ENCODE measurements at places on chromosomes 4 and X.

GRCh38 chr4:123402121-123402465 lies 5.5 kb downstream of the SPRY1 start:
- DNase-seq: no peak

GRCh38 chr4:44848466-44848865 lies 122.1 kb upstream of the GNPDA2 start:
- no peak for DNase-seq

GRCh38 chr4:186554539-186554913 lies 841 bp downstream of the MTNR1A start:
- no peak for DNase-seq

DNA sequence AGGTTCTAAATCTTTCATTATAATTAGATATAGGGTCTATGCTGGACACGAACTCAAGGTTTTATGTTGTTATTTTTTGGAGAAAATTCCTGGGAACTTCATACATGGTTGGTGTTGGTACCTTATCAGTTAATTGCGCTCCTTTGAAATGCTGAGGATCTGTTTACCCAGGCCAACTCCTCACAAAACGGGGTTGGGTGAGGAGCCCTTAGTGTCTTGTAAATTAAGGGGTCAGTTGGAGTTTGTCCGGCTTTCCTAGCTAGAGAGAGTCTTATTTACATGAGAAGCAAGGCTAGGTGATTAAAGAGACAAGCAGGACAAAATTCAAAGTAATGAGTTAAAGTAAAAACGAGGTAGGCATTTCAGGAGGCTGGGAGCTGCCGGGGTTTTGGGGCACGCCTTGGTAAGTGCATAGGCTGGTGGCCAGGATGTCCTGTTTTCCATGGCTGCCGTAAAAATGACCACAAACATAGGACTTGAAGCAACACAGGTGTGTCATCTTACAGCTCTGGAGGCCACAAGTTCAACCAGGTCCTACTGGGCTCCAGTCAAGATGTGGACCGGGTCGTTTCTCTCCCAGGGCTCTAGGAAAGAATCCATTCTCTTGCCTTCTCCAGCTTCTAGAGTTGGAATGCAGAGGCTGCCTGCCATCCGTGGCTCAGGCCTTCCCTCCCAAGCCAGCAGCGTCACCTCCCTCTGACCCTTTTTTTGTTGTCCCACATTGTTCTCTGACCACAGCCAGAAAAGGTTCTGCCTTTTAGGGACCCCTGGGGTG lies 19.8 kb downstream of the PSAPL1 start:
- peak; percentile 17 for DNase-seq

GRCh38 chrX:121831601-121832000 lies 784.2 kb downstream of the GLUD2 start:
- no peak for DNase-seq

DNA sequence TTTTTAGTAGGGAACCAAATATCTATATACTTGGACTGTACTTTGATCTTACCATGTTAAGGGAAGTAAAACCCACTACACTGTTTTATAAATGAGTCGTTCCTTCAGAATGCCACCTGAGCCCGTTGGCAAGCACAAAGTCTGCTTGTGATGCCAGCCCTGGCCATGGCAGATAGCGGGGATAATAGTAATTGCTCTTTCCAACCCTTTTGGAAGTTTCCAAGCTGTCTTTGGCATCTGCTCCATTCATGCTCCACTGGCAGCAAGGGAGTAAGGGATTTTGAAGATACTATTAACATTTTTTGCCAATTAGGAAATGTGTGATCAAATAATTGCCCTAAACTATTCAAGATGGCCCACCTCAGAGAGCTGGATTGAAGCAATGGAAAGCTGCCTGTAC lies 689.2 kb upstream of the SLIT2 start:
- no peak for DNase-seq

DNA sequence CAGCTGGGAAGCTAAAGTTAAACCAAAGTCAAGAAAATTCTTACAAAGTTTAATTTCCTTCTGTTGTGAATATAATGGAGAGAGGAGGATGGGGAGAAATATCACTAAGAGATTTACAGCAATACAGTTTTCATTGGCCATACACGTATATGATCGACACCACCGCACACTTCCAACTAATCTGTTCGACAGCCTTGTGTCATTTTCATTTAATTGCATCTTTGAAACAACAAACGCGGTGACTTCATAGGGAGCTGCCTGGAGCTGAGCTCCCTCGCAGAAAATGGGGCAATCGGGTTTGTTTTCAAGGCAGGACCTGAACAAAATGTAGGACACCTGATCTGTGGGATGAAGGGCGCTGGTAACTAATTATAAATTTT lies 1.3 kb downstream of the PTPN13 start:
- DNase-seq: no peak

GRCh38 chrX:78092296-78092695 lies 11.8 kb upstream of the PGK1 start:
- no peak for DNase-seq

DNA sequence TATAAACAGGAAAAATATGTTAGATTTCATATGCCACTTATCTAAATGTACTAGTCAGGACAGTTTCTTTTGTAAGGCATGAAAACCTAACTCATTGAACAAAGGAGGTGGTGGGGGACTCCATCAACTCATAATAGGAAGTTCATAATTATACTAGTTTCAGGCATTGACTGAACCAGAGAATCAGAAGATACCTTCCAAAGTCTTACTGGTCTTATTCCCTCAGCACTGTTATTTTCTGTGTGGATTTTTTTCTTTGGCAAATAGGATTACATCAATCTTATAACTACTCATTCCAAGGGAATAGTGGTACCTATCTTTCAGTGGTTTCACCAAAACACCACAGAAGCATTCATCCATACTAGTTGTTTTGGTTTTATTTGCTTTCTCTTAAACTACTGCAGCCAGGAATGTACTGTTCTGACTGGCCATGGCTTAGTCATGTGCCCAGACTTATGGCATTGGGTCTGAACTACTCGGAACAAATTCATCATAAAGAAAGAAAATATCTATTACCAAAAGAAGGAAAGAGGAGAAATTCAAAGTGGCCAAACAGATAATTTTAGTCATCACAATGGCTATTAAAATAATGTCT lies 273.9 kb downstream of the ARAP2 start:
- no peak for DNase-seq

DNA sequence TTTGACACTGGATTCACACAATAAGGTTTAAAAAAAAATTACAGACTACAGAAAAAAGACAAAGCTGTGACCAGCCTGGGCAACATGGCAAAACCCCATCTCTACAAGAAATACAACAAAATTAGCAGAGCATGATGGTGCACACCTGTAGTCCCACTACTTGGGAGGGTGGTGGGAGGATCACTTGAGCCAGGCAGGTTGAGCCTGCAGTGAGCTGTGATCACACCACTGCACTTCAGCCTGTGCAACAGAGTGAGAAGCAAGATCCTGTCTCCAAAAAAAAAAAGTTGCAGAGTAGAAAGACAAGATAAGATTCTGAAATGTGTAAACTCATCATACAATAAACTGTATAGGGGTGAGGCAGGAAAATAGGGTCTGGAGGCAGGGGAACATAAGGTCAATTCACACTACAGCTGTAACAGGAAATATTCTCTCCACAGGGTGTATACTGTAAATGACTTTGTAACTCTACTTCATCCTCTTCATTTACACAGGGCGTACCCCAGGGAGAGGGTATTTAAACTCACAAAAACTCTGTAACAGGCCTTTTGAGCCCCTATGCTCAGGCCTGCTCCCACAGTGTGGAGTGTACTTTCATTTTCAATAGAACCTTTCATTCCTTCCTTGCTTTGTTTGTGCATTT lies 112.6 kb upstream of the MAPK10 start:
- no peak for DNase-seq

DNA sequence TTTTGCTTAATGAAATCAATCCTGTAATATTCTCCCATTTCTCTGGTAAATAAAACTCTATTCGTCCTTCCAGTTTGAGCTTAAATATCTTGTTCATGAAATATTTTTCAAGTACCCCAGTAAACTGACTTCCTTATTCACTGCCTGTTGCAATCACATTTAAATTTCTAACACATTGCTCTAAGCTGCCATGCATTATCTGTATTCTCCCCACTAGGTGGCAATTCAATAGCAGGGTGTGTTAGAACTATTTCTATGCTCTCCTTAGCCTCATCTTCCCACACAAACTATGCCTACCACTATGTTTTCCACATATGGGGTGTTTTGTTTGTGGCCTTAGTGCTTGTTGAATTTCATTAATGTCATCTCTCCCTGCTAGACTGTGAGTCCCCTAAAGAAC lies 377.1 kb upstream of the HS3ST1 start:
- DNase-seq: no peak

GRCh38 chr4:31442236-31442635 lies 722.1 kb downstream of the PCDH7 start:
- no peak for DNase-seq

GRCh38 chrX:79065696-79066095 lies 78.8 kb upstream of the GPR174 start:
- DNase-seq: no peak

DNA sequence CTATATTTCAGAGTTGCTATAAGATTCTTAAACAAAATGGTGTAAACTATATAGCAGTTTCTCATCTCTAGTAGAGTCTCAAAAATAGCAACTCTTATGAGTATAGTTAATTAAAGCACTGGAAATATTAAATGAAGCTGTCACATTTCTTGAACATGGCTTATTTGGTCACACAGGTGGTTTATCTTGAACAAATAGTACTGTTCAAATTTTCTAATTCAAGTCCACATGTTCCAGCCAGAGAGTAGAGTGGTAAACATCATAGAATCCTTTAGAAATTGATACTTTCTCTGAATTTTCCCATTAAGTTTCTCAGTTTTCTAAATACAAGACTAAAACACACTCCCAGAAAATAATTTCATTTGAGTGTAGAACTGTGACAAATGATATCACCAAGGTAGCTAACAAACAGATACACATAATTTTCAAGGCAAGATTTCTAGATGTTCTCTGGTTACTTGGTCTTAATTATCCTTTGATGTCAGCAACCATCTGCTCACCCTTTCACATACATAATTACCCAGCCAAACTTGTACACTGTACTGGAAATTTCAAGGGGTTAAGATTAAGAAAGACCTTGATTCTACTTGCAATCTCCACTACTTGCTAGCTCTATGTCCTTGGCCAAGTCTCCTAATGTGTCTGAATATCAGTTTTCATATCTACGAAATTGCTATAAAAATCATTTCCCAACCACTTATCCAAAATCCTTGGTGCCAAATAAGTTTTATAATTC lies 24.3 kb upstream of the PAK3 start:
- no peak for DNase-seq

GRCh38 chr4:99574530-99575324 lies at the start of gene MTTP:
TSS of gene MTTP (plus strand) at chr4:99574824. CDS start at chr4:99574910, 86 bp downstream.
- DNase-seq: no peak

- no peak for DNase-seq
Measured at GRCh38 chrX:51860679-51861078, 32.7 kb upstream of the MAGED1 start.

- DNase-seq: no peak
Measured at GRCh38 chr4:130029442-130029841, 933.5 kb downstream of the C4orf33 start.

GRCh38 chr4:133178956-133179355 lies 29.9 kb downstream of the PCDH10 start:
- no peak for DNase-seq

DNA sequence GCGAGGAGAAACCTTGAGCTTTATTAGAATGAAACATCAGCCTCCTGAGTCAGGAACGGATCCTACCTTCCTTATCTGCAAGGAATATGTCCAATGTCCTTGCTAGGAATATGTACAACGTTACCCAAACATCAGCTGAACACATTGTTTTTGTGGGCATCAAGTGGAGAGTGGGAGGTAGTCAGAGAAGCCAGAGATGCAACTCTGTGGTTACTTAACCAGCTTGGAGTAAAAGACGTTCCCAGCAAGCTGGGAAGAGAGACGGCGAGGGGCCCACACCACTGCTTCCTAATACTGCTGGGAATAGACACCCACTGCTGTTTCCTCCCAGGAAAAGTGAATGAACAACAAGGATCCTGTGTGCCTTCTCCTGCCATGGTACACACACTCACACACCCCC lies 74.4 kb upstream of the PLAC1 start:
- no peak for DNase-seq

DNA sequence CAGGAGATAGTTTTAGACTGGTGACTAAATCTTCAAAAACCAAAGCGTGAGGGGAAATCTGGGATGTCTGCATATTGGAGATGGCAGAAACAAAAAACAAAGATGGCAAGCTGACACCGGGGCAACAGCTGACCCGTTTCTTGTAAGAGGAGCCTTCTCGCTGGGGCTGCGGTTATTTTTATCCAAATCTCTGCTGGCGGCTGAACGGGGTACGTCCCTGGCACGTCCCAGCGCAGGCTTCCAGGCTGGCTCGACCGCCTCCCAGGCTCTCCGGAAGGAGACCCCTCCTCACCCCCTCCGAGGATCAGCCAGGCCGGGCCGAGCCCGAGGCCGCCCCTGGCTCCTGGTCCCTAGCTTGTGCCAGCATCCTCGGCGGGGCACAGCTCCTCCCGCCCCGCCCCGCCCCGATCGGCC lies 403 bp downstream of the SGCB start:
- DNase-seq: peak; percentile 60

GRCh38 chr4:36003051-36003450 lies 241.3 kb downstream of the ARAP2 start:
- no peak for DNase-seq

DNA sequence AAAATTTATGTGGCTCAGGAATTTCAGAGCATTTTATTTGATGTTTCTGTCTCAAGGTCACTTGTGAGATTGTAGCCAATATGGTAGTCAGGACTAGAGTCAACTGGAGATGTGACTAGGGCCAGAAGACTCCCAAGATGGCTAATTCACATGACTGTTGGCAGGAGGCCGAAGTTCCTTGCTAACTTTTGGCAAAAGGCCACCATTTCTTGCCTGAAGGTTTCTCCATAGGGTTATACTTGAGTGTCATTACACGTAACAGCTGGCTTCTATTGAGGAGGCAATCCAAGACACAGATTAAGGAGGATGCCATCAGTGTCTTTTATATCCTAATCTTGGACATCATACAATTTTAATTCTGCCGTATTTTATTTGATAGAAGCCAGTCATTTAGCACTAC lies 162.3 kb upstream of the MAOA start:
- no peak for DNase-seq

GRCh38 chr4:160175064-160175643 lies 1072.3 kb downstream of the RAPGEF2 start:
- DNase-seq: no peak

DNA sequence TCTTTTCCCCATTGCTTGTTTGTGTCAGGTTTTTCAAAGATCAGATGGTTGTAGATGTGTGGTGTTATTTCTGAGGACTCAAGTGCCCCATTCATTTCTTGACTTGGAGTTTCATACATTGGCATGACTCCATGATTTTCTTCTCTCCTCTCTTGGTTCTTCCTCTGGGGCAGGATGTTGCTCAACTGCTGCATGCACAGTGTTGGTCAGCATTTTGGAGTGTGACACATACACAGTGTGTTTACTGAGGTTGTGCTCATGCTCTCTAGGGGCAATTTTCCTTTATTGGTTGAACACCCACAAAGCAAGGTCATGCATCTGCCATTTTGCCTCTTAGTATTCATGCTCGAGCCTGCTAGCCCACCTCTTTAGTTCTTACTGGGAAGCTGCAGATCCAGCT lies 1993.8 kb downstream of the ARAP2 start:
- no peak for DNase-seq

- DNase-seq: peak; percentile 94
Measured at GRCh38 chr4:112523764-112524505, 8.0 kb upstream of the NEUROG2 start.

- DNase-seq: no peak
Measured at GRCh38 chr4:68175562-68176155, 46.0 kb upstream of the TMPRSS11F start.
